Upper lobe of right lung (tissue), 1 donor: ENCODE measurements at places on chromosomes 7 and 10.

- no peak for DNase-seq
Measured at GRCh38 chr10:21499701-21500577, 25.5 kb downstream of the SKIDA1 start.

DNA sequence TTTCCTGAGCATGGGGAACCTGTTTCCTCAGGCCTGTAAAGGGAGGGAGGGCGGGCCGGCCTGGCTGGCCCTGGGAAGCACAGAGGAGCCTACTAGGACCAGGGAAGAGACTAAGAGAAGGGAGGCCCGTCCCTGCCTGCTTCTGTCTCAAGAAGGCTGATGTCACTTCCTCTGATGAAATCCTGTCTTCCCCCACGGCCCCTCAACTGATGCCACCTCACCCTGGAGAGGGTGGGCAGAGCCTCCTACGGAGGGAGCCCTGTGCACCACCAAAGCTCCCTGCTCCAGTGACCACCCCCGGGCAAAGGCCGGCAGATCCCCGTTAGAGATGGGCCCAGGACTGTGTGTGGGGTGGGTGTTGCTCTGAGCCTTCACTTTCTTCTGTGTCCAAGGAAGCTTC, 1.0 kb upstream of the PILRA start:
- peak; percentile 76 for DNase-seq

- no peak for DNase-seq
Measured at GRCh38 chr7:16498122-16498521, 28.5 kb upstream of the LRRC72 start.

DNA sequence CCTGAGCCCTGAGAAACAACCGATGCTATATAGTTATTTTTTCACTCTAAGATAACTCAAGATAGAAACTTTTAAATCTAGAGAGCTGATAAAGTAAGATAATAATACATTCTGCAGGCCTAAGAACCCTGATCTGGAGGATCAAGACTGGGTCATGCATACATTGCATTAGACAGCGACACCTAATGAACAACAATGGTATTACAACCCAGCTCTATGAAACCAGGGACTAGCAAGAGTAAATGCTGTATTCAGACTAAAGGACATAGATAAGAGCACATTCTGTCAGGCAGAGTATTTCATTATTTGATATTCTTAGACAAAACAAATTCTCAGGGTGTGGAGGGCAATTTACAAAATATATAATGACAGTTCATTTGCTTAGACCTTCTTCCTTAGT, 148.6 kb downstream of the GRK5 start:
- DNase-seq: no peak

- DNase-seq: no peak
Measured at GRCh38 chr7:131090886-131091692, 236.6 kb upstream of the MKLN1 start.

DNA sequence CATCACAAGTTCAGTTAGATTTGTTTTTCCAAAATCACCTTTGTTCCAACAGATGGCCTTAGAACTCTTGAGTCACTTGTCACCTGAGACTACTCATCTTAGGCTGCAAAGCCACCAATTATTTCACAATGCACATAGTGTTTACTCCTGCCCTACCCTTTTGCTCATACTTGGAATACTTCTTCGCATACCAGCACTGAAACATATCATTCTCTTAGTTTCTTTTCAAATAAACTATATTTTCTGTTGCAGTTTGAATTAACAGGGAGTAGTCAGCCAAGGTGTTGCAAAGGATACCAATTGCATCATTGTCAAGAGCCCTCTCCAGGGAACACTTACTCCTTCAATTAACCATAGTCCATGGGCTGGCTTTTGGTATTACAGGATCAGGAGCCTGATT, 71.0 kb downstream of the CASD1 start:
- no peak for DNase-seq
